ENCODE measurements at places on chromosomes 3 and 15.

- no peak for DNase-seq
These were observed 201.4 kb downstream of the PLOD2 start for GRCh38 chr3:145959457-145960088.

DNA sequence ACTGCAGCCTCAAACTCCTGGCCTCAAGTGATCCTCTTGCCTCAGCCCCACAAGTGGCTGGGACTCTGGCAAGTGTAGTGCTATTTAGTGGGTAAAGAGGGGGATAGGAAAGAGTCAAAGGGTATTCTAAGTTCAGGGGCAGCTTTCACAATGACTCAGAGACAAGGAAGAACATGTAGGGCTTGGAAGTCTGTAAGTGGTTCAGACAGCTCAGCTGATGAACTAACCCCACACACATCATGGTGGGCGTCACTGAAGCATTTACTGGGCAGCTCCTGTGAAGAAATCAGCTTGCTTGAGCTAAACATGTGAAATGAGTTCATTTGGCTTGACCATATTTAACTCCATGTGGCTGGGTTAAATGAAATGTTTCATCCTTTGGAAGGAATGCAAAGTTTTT, 34.6 kb upstream of the THSD4 start:
- DNase-seq, result no peak

DNA sequence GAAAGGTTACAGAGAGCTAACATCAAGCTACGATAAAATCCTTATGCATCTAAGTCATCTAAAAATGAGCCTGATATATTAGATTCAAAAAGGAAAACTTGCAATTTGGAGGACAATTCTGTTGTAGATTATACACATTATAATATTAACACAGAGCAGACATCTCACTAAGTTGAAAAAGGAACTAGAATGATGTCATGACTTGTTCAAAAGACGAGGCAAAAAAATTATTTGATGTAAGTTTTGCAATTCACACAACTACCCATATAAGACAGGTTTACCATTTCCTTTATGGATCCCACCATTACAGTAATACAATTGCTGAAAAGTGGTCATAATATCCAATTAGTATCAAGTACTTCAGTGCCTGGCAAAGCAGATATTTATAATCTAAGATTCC, 15.9 kb downstream of the SATB1 start:
- no peak for DNase-seq

DNA sequence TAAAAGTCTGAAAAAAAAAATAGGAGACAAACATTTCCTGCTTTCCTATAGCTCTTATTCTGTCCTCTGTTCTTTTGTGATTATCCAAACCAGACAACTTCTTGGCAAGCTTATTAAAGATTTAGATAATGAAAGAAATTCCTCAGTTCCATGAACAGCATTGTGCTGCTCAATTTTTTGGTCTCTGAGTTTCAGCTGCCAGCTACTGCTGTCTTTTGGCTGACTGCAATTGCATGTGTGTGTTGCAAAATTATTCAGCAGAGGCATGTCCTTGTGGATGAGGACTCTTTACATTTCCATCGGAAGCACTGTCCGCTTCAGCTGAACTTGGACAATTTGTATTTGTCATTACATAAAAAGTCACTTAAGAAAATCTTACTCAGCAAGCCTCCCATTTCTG, 397.3 kb upstream of the RASGRP1 start:
- DNase-seq, result no peak

GRCh38 chr15:88990185-88990679, 77.1 kb upstream of the MFGE8 start:
- DNase-seq, result no peak

- no peak for DNase-seq
These were observed 428.7 kb downstream of the TBC1D5 start for GRCh38 chr3:17313746-17314145.

DNA sequence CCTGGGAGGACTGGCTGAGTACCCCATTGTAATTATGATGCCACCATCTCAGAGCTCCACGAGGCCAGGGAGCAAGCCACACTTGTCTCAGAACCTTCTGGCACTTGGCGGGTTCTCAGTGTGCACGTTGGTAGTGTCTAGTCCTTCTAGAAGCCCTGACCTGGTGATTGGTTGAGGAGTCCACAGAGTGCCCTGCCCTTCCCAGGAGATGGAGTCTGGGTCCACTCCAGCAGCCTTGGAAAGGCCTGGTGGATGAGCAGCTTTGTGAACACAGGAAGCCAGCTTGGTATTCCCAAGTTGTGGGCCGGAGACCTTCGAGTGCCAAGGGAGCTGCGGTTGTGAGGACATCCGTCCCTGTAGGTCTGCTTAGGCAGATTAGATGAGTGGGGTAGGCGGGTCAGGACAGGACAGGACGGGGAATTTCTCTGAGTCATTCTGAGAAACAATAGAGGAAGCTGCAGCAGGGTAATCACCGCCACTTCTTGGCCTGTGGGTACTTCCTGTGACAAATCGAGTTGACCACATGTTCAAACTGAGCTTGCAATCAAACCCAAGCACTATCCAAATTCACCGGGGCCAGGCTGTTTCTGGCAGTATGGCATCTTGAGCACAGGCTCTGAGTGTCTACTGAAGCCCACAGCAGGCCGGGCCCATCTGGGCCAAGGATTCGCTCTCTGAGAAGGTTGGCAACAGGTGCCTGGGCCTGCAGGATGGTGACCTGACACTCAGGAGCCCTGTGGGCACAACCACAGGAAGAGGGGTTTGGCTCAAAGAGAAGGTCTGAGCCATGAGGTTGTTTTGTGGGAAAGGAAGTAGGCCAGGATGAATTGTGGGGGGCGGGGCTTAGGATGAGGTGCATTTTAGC, 71.5 kb upstream of the PLXNA1 start:
- DNase-seq, result no peak

DNA sequence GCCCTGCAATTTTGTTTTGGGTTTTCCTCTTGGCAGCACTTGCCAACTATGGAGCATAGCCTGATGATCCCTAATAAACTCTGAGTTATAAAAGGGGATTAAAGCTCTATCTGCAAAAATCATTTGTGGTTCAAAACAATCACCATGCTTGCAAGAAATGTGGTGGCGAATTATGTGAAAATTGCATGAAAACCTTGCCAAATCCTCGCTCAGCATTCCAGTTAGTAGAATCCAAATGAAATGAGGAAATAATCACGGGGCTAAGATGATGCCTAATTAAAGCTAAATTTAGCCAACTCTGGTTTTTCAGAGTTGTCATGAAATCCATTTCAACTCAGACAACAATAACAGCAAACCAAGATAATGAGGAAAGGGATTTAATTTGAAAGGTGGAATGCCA, 73.0 kb upstream of the PROK2 start:
- DNase-seq, result no peak

- no peak for DNase-seq
These were observed 6.5 kb downstream of the CHD2 start for GRCh38 chr15:92906563-92907081.

GRCh38 chr3:20741381-20741780, 555.4 kb upstream of the SGO1 start:
- no peak for DNase-seq

DNA sequence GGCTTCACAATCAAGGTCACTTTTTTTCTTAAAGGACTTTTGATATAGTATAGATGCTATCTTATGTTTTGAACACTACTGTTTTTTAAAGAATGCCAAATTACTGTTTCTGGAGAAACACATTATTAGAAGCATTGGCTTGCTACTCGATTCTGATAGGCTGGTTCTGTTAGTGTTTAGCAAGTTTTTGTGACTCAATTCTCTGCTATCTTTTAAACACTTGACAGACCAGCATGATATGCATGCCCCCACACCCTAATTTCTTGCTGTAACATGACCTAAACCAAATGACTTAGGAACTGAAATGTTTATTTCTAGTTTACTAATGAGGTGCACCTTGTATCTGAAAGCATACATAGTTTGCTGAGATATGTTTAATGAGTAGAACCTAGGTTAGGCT, 5.5 kb upstream of the IL20RB start:
- DNase-seq, result no peak

DNA sequence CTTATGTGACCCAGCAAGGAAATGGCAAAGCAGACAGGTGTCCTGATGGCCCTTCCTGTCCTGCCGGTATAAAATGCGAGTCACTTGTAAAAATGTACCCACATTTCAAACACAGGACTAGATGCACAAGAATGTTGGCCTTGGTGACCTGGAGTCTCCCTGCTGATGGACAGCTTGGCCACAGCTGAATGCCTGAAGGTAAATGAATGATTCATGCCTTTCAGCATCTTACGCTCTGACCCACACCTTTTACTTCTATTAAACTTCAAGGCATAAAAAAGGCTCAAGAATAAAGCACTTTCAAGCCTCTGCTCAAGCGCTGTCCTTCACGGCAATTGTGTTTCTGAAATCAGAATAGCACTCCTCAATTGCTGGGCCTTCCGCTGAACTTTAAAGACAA, 228.0 kb upstream of the SLCO3A1 start:
- peak; percentile 18 for DNase-seq

DNA sequence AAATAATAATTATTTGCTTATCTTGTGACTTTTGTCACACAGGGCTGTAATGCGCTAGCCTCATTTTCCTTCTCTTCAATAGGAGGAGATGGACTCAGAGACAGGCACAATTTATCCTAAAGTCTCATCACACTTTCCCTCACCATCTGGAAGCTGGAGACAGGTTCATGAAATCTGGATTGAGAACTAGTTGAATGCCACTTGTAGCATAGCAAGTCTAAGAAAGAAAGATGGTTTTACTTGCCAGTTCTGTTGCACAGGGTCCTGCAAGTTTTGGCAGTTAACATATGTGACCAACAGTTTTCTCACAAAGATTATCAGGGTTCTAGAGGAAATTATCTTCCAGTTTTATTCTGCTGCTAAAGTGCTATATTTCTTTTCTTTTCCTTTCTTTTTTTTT, 9.0 kb upstream of the ZSCAN2 start:
- DNase-seq, result no peak

All from neuronal stem cell (in vitro differentiated cells).